NCI-H1436 (cell line): ENCODE measurements at places on chromosomes 13 and 19.

GRCh38 chr13:90867336-90867683 lies 480.2 kb upstream of the MIR17HG start:
- peak; percentile 24 for DNase-seq

- peak; percentile 88 for DNase-seq
Observed at GRCh38 chr19:47239610-47240296, 8.8 kb upstream of the BBC3 start.

DNA sequence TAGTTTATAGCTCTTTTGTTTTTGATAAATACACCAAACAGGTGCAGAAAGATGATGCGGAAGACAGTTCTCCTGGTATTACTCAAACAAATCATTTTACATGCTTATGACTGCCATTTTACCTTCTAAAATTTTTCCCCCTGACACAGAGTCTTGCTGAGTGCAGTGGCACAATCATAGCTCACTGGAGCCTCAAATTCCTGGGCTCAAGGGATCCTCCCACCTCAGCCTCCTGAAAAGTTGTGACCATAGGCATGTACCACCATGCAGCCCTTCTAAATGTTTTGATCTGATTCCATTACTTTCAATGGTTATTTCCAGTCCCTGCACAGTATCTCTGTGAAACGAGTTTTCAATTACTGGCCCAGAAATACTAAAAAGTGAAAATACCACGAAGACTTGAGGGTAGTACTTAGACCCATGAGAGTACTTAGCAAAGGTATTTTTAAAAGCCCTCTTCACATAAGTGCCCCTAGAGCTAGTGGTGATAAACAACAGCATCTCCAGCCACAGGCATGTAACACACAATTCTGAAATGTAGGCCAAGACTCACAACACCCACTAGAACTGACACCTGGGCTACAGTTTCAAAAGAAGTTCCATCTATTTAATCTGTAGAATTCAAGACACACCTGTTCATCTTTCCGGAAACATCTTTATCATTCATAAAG lies 11.3 kb downstream of the HSPH1 start:
- DNase-seq: no peak

DNA sequence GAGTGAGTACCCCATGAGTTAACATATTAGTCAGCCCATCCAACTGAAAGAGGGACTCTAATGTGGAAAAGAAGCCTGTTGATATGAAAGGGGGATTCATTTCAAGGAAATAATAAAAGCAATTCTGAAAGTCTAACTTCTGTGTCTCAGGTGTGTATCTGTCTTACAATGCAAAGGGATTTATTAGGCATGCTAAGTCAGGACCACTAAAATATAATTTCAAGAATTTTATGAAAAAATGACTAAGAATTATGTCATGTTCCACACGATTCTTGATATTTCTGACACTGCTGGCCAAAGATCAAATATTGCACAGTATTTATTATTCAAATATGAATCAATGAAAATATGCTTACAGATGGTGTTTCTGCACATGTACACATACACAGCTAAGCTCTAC lies 130.8 kb downstream of the KLF12 start:
- DNase-seq: no peak

GRCh38 chr19:47428177-47428894 lies 9.0 kb upstream of the MEIS3 start:
- peak; percentile 100 for DNase-seq

DNA sequence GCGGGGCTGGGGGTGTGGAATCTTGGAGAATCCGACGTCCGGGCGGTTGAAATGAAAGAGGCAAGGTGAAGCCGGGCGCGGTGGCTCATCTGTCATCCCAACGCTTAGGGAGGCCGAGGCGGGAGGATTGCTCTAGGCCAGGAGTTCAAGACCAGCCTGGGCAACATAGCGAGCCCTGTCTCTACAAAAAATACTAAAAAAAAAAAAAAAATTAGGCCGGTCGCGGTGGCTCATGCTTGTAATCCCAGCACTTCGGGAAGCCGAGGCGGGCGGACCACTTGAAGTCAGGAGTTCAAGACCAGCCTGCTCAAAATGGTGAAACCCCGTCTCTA lies 225 bp upstream of the GARIN5A start:
- no peak for DNase-seq

- peak; percentile 7 for DNase-seq
Observed at GRCh38 chr19:21269813-21270212, 59.4 kb downstream of the ZNF708 start.

- no peak for DNase-seq
Observed at GRCh38 chr13:64234255-64234654, 2818.6 kb upstream of the PCDH20 start.

- DNase-seq: no peak
Observed at GRCh38 chr13:38990693-38991092, at the start of gene STOML3. STOML3 (minus strand) TSS chr13:38990831; CDS start chr13:38990721, 110 bp downstream.

DNA sequence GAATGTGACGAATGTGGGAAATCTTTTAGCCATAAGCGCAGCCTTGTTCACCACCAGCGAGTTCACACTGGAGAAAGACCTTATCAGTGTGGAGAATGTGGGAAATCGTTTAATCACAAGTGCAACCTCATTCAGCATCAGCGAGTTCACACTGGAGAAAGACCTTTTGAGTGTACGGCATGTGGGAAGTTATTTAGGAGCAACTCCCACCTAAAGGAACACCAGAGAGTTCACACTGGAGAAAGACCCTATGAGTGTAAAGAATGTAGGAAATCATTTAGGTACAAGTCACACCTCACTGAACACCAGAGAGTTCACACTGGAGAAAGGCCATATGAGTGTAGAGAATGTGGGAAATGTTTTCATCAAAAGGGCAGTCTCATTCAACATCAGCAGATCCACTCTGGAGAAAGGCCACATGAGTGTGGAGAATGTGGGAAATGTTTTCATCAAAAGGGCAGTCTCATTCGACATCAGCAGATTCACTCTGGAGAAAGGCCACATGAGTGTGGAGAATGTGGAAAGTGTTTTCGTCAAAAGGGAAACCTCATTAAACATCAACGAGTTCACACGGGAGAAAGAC lies 7.6 kb downstream of the ZNF776 start:
- no peak for DNase-seq
